Muscle of leg (tissue), 16 donors: ENCODE measurements at places on chromosomes 13 and 19. TPM values are rescaled to one million over a fixed set of nuclear protein-coding genes. Genes with fewer than 3 reads are reported as not detected.

DNA sequence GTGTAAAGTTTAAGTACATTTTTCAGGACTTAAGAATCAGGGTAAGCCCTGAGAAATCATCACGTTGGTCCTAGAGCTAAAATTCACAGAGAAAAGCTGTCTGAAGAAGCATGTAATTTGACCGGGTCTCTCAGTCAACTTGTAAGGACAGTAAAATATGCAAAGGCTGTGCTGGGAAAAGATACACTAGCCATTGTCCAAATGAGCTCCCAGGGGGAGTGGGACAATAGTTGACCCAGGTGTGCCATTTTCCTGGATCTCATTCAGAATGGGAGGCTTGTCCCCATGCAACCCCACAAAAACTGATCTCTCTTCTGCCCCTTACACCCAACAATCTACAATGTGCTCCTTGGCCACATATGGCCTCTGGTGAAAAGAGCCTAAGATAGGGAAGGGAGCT lies 437.9 kb downstream of the KLF12 start:
- H3K27me3 ChIP-seq, result no peaks in the 10 kb centered on the region
- H3K36me3 ChIP-seq, result peaks cover 23% of the 10 kb centered on the region
- no peak overlapping the region for H3K27ac ChIP-seq

GRCh38 chr19:38713227-38713649 lies 31.0 kb downstream of the CAPN12 start:
- peaks cover 90% of the 10 kb centered on the region for H3K36me3 ChIP-seq
- peaks cover 67% of the 10 kb centered on the region for H3K4me1 ChIP-seq
- peak overlapping the region; percentile 87 for H3K27ac ChIP-seq

DNA sequence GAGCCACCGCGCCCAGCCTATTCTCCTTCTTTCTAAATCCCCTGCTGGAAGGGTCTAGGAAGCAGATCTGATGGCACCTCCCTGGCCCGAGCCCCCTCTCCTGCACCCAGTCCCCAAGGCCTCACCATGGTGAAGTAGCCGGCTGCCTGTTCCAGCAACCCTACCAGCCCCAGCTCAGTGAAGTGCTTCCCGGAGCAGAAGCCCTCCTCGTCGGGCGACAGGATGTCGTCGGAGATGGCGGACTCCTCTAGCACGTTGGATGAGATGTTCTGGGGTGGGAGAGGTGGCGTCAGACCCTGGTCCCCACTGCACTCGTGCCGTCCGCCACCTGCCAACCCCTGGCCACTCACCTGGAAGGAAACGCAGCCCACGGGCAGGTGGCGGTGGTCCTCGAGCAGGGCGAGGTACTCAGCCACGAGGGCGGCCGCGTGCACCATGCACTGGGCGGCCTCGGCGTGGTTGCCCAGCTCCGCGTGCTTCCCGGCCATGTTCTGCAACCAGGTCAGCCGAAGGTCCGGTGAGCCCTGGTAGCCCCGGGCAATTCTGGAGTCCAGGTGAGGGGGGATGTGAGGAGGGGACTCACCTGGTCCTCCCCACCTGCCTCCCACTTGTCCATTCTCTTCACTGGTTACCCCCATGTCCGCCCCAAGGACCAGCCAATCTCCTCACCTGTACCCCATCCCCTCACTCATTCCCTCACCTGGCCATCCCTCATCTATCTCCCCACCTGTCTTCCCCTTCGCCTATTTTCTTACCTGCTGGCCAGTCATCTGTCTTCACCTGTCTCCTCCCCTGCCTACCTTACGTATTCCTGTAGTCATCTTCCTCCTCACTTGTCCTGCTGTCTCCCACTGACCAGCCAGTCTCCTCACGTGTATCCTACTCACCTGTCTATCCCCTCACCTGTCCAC lies 11.5 kb upstream of the KANK2 start:
- no peak overlapping the region for H3K4me3 ChIP-seq
- no peaks in the 10 kb centered on the region for H3K27me3 ChIP-seq
- H3K36me3 ChIP-seq, result peaks cover 62% of the 10 kb centered on the region

DNA sequence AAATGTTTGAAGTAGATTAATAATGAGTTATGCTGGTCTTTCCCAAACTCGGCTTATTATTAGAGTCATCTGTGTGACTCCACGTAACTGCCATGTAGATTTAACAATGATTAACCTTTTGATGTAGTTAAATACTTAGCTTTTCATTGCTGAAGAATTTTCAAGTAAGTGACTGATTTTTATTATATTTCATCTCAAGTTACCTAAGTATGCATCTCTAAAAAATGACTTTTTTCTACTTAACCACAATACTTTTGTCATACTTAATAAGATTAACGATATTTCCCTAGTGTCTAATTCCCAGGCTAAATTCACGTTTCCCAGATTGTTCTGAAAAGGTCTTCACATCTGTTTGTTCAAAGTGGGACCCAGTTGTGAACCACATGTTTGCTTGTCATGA lies 17.8 kb downstream of the BIVM start:
- H3K4me1 ChIP-seq, result no peaks in the 10 kb centered on the region
- no peak overlapping the region for H3K27ac ChIP-seq
- no peak for DNase-seq
- H3K4me3 ChIP-seq, result no peak overlapping the region
- no peaks in the 10 kb centered on the region for H3K27me3 ChIP-seq

The KCNC3 gene
- polyA plus RNA-seq, result 0.93 TPM

GRCh38 chr19:6707658-6708018 lies 12.8 kb downstream of the C3 start:
- no peak for DNase-seq
- H3K36me3 ChIP-seq, result no peaks in the 10 kb centered on the region
- H3K4me3 ChIP-seq, result no peak overlapping the region
- peaks cover 30% of the 10 kb centered on the region for H3K27me3 ChIP-seq
- H3K4me1 ChIP-seq, result no peaks in the 10 kb centered on the region
- H3K27ac ChIP-seq, result no peak overlapping the region

DNA sequence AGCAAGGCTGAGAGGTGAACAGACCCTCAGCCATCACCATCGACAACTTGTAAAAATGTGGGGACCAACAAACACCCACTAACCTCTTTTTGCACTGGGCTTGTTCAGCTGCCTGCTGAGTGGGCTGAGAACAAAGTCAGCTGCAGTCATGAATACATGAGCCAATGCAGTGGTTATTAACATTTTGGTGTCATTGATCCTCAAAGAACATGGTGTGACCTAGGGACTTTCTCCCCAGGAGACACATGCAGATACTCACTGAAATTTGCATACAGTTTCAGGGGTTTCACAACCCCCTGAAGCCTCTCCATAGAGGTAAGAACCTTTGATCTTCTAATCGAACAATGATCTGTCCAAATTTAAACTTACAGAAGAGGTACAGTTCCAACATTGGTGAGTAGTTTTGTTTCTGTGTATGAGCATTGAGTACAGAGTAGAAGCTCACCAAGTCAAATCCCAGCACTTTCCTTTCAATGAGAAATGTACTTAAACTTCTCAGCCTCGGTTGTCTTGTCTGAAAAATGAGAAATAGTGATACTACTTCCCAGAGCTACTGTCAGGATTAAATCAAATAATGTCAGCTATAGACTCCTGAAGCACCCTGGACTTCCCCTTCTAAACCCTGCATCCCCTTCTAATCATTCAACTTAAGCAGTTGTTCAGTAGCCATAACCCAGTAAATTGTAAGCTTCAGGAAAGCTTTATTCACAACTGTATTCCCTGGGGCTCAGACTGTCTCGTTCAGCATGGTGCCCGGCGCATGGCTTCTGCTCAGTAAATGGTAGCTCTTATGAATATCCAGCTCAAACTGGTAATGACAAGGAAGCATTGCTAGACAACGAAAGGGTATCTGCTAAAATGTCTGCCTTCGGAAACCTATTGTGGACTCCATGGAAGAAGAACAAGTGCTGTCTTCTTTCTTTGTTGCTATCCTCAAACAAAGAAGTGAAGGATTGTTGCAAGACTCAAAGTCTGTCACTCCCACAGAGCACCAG lies 148.7 kb downstream of the FOXO1 start:
- no peak overlapping the region for H3K27ac ChIP-seq
- no peaks in the 10 kb centered on the region for H3K36me3 ChIP-seq
- H3K27me3 ChIP-seq, result no peaks in the 10 kb centered on the region
- DNase-seq, result no peak
- H3K4me1 ChIP-seq, result peaks cover 4% of the 10 kb centered on the region
- no peak overlapping the region for H3K4me3 ChIP-seq

The GJB2 gene
- polyA plus RNA-seq, result 8.0 TPM
